Right hindlimb (tissue), 1 donor: ENCODE measurements at places on chromosomes 7 and 10.

DNA sequence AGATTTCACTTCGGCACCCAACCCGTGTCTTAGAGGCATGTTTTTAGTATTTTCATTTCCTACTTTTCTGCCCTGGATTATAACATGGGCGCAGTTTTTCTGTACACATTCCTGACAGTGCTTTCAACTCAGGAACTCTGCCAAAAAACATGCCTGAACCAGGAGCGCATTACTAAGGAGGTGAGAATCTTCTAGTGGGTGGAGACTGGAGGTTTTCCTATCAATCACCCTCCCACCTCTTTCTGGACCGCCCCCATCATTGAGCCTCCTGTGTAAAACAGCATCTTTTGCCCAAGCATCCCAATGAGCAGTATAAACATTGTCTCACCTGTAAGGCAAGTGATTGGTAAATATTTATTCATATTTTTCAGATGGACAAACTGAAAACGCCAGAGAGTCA, 53.2 kb downstream of the STK17A start:
- no peak for DNase-seq

DNA sequence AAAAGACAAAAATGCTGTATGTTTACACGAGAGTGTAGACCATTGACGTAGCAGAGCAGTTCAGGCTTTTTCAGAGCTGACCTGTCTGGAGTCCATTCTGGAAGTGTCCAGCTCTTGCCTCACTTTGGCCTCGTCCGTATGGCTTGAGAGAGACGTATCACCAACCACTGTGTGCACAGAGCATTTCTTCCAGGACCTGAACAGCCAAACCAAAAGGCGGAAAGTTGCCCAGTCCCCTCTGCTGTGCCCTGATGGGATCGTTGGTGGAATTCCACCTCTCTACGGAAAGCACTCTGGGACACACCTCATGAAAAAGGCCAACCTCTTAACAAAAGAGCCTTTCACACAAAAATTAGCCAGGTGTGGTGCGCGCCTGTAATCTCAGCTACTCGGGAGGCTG, 184.7 kb upstream of the SH2B2 start:
- DNase-seq = no peak

GRCh38 chr10:30985512-30985911, 46.2 kb downstream of the ZNF438 start:
- DNase-seq = no peak

DNA sequence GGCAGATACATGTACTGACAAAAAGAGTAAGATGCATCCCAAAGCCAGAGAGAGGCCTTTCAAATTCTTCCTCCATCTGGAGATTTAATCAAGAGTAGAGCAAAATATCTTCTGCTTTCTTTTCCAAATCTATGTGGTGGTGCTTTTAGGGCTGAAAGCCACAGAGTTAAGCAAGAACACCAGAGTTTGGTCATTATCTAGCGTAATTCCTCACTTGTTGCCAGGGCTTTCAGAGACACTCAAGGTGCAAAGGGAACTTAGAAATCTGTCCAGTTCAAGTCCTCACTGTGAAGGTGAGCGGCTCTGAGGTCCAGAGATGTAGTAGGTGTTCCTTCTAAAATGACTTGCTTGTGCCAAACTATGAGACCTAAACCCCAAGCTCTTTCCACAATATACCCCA, 10.9 kb upstream of the NFE2L3 start:
- no peak for DNase-seq
